ENCODE measurements at places on chromosomes 6 and 20. TPM values are rescaled to one million over a fixed set of nuclear protein-coding genes. Genes with fewer than 3 reads are reported as not detected.

Gene COL21A1
- total RNA-seq: 0.34 TPM

Gene CEP250
- total RNA-seq: 33.9 TPM

Gene GMPR
- 1.7 TPM for total RNA-seq

Gene FOXQ1
- 0.45 TPM for total RNA-seq

Gene FAM209B
- not detected for total RNA-seq

Gene SRSF12
- 0.34 TPM for total RNA-seq

Gene SLC17A2
- total RNA-seq: not detected

Measured in bronchus fibroblast of lung (primary cell).